ENCODE measurements at places on chromosomes 6 and 20.

- DNase-seq: peak; percentile 42
Measured at GRCh38 chr6:107493158-107494057, 3.5 kb downstream of the SOBP start.

GRCh38 chr20:5119143-5119434 lies 669 bp downstream of the PCNA start:
- no peak for DNase-seq

DNA sequence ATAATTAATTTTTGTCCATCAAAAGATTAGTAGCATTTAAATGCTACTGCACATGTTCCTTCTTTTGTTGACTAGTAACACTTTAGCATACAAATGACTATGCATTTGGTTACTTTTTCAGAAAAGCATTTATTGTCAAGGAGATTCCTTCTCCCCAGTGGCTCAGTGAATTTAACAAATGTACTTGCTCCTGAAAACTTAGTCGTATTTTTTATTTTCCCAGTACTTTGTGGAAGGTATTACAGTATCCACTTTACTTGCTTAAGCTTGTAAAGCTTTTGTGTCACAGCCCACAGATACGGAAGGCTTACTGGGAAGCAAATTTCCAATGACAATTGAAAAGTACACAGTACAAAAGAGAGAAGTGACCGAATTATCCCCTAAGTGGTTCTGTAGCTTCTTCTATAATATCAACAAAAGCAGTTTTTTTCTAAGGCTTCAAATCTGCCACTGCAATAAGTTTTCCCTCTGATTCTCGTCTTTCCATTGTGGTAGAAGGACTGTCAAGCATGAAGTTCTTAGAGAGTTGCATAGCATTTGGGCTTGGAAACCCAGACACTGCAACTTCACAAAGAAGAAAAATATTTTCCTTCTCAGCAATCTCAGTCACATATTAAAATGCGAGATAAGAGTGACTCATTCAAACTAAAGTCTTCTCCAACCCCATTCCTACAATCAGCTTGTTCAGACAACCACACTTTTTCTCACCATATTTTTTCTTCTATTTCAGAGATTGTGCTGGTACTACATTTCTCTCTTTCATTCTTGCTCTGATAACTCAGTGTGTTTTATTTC lies 431.2 kb downstream of the GRIK2 start:
- no peak for DNase-seq

GRCh38 chr6:149852180-149852579 lies 12.0 kb downstream of the LRP11 start:
- DNase-seq: no peak

GRCh38 chr20:35077341-35077740 lies 15.3 kb downstream of the TRPC4AP start:
- no peak for DNase-seq

DNA sequence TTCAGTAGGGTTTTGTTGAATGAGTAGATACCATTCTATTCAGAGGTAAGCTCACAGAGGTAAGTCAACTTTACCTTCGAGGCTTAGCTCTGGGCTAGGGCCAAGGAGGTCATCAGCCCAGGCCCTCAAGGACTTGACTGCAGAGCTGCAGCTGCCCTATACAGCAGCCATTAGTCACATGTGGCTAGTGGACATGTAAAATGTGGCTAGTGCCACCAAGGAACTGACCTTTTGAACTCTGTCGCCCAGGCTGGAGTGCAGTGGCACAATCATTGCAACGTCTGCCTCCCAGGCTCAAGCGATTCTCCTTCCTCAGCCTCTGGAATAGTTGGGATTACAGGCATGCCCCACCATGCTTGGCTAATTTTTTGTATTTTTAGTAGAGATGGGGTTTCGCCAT lies 47.9 kb upstream of the EPB41L1 start:
- no peak for DNase-seq

GRCh38 chr20:48380661-48381060 lies 447.1 kb downstream of the PREX1 start:
- no peak for DNase-seq

DNA sequence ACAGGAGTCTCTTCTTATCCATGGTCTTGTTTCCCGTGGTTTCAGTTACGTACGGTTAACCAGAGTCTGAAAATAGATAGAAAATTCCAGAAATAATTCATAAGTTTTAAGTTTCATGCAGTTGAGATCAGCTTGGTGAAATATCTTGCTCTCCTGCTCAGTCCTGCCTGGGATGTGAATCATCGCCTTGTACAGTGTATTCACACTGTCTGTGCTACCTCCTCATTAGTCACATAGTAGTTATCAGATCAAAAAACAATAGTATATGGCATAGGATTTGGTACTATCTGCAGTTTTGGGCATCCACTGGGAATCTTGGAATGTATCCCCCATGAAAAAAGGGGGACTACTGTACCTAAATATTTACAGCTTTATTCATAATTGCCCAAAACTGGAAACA lies 22.7 kb upstream of the MOCS1 start:
- no peak for DNase-seq

Measured in NCI-H1930 (cell line).